ENCODE measurements at places on chromosomes 2 and 18.

DNA sequence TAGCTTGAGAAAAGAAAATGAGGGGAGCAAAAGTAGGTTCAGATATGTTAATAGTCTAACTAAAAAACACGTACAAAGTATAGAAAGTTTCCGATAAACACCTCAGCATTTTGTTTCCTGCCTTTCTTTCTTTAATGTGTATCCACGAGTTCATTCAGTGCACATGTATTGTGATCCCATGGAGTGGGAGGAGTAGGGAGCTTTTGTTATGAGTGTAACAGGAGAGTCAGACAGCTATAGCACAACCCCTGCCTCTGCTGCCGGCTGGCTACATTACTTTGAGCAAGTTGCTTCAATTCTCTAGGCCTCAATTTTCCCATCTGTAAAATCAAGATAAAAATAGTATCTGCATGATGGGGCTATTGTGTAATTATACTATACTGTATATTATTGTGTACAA, 249.2 kb upstream of the FIGN start:
- no peak for DNase-seq

GRCh38 chr2:39851651-39852110, 72.6 kb upstream of the THUMPD2 start:
- no peak for DNase-seq

DNA sequence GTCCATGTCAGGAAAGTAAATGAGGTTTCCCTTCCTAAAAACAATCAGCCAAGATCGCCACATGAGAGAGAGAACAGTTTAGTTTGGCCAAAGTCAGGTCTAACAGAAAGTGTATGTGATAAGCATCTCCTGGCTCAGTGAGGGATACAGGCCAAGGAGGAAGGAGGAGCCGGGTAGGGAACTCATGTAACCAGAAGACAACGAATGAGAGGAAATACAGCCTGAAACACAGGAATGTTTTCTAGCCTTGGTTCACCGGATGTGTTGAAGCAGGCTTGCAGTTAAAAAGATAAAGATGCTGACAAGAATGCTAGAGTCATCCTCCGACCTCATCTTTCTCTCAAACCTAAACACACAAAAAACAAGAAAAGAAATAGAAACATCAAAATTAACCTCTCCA, 283.9 kb upstream of the SIX2 start:
- DNase-seq, result no peak

DNA sequence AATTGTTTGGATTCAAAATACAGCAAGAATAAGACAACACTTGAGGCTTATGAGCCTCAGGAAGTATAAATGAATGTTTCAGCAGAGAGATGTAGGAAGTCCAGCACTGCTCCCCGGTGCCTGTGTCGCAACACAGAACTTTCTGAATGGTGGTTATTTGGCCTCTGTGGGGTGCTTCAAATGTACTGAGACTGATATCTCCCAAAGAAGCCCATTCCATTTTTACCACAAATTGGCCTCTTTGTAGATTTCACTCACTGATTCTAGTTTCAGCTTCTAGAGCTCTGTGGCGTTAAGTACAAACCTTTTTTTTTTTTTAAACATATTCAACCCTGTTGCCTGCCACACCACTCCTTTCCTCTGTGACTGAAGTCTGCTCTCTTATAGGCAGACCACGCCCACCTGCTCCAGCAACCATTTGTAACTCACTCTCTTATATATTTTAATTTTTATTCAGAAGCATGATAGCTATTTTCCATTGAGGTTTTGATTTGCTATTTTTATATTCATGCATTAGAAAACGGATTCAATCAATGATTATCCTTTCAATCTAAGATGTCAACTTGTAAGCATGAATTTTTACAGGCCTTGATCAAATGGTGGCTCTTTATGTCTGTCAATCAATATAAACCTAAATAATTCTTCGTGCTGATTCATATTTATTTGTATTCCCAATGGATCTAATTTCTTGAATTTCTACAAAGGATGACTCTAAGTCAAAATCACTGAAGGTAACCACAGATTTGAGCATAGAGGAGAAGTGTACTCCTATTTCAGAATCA, 277.1 kb upstream of the CCDC68 start:
- DNase-seq, result no peak

- DNase-seq, result no peak
These were observed 80.8 kb downstream of the KCTD18 start for GRCh38 chr2:200428961-200429665.

GRCh38 chr2:214899751-214900150, 90.3 kb upstream of the BARD1 start:
- no peak for DNase-seq

- no peak for DNase-seq
These were observed 197.1 kb downstream of the CCDC85A start for GRCh38 chr2:56380861-56381260.

GRCh38 chr2:182763311-182763912, 47.4 kb downstream of the DNAJC10 start:
- no peak for DNase-seq

- no peak for DNase-seq
These were observed 824.9 kb downstream of the DCDC2C start for GRCh38 chr2:4528246-4528645.

- DNase-seq, result no peak
These were observed 51.3 kb upstream of the SLC1A4 start for GRCh38 chr2:64937687-64938491.

DNA sequence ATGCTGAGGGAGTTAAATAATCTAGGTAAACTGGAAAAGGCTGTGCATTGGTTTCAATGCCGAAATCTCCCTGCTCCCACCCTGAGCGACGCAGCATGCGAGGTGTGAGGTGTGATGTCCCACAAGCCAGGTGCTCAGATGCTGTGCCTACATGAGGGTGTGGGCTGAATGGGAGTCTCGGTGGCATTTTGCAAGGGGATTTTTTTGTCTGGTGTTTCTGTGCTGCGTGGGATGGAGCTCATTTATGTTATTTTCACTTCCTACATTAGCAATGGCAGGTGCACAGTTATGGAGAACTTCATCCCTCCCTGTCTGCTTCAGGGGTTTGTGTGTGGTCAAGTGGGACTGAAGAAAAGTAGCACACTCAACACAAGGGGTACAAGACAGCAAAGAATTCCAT, 110.2 kb upstream of the CCDC68 start:
- DNase-seq, result no peak

DNA sequence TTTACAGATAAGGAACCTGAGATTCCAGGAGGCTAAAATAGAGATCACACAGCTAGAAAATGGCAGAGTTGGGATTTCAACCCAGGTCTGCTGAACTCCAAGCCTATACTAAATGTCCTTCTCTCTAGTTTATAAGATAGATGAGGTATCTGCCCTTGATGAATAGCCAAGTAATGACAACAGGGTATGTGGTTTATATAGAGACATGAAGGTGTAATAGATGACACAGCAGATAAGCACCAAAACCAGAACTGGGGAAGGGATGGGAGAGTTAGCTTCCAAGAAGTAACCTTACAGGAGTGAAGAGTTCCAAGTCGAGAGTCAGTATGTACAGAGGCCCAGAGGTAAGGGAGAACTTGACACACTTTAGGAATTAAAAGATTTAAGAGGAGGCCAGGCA, 104.7 kb upstream of the UBXN4 start:
- no peak for DNase-seq

DNA sequence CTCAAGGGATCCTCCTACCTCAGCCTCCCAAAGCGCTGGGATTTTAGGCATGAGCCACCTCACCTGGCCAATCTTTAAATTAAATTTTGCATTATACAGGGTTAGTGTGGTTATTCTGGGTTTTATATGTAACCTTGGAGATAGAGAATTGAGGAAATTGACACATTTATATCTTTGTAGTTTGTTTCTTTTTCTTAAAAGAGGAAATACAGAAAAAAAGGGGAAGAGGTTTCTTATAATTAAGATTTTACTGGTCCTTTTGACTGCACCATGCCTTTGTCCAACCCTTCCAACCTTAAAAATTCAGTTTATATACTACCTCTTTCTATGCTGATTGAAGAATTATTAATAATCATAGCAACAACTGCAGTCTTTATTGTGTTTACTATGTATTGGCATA, 210.1 kb upstream of the STON1 start:
- DNase-seq, result no peak

GRCh38 chr18:27143580-27144287, 41.4 kb downstream of the CHST9 start:
- DNase-seq, result no peak

- DNase-seq, result no peak
These were observed 5.6 kb upstream of the KCNJ3 start for GRCh38 chr2:154692927-154693326.

DNA sequence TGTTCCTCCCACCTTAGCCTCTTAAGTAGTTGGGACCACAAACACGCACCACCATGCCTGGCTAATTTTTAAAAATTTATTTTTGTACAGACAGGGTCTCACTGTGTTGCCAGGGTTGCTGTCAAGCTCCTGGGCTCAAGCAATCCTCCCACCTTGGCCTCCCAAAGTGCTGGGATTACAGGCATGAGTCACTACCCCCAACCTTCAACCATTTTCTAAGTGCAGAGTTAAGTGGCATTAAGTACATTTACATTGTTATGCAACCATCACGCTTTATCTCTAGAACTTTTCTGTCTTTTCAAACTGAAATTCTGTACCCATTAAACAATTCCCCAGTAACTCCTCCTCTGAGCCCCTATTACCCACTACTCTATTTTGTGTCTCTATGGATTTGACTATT, 45.9 kb upstream of the AFF3 start:
- DNase-seq, result no peak

DNA sequence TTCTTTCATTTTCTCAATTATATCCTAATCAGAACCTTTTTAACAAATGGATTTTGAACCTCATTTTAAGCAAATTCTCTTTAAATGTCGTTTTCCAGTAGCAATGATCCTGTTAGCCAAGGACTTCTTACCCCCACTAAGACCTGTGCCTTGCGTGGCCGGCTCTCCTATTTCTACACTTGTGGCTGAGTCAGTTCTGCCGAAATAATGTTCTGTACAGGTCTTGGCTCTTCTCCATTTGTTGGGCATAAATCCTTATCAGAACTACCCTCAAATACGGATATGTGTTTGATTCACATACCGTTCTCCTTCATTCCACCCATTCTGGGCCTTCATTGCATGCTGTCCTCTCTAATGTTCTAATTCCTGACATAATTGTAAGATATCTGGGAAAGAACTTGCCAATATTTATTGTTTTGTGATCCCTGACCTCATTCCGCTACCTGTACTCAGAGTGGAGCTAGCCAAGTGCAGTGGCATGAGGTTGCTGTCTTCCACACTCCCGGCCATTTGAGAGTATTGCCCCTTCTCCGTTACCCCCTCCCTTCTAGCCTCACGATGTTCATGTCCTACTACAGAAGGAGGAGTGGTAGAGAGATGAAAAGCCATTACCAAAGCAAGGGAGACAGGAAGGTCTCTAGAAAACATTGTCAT, 78.7 kb downstream of the MYOM1 start:
- DNase-seq, result no peak

- DNase-seq, result no peak
These were observed 29.1 kb upstream of the RPE start for GRCh38 chr2:209973328-209973727.

GRCh38 chr2:106708209-106708608, 177.8 kb downstream of the ST6GAL2 start:
- DNase-seq, result no peak

GRCh38 chr2:191412353-191412752, 167.1 kb downstream of the MYO1B start:
- DNase-seq, result no peak

- no peak for DNase-seq
These were observed 3.2 kb downstream of the ERMN start for GRCh38 chr2:157322432-157322831.

DNA sequence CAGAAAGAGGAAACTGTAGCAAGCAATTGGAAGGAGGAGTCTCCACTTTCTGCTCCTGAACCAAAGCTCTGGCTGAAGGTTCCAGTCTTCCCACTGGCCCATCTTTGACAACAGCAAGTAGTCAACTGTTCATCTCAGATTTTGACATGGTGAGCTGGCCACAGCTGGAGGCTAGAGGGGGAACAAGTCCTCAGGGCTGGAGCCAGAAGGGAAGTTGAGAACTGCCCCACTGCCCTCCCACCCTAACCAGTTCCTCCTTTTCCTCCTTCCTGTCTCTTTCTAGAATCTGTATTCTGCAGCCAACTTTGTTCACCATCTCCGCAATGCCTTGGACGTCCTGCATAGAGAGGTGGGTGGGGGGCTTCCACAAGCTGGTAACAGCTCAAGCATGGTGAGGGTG, 105.8 kb downstream of the PLB1 start:
- no peak for DNase-seq

GRCh38 chr2:8413589-8414135, 268.2 kb upstream of the ID2 start:
- DNase-seq, result no peak

- DNase-seq, result no peak
These were observed 73.1 kb downstream of the RTP5 start for GRCh38 chr2:241942416-241943208.

GRCh38 chr2:233152541-233152940, 92.4 kb downstream of the INPP5D start:
- DNase-seq, result no peak

- no peak for DNase-seq
These were observed 47.4 kb downstream of the PSMG2 start for GRCh38 chr18:12750076-12750714.

GRCh38 chr2:54677476-54678265, 45.8 kb upstream of the EML6 start:
- DNase-seq, result no peak

- no peak for DNase-seq
These were observed 90.2 kb downstream of the MCFD2 start for GRCh38 chr2:46825231-46825938.

DNA sequence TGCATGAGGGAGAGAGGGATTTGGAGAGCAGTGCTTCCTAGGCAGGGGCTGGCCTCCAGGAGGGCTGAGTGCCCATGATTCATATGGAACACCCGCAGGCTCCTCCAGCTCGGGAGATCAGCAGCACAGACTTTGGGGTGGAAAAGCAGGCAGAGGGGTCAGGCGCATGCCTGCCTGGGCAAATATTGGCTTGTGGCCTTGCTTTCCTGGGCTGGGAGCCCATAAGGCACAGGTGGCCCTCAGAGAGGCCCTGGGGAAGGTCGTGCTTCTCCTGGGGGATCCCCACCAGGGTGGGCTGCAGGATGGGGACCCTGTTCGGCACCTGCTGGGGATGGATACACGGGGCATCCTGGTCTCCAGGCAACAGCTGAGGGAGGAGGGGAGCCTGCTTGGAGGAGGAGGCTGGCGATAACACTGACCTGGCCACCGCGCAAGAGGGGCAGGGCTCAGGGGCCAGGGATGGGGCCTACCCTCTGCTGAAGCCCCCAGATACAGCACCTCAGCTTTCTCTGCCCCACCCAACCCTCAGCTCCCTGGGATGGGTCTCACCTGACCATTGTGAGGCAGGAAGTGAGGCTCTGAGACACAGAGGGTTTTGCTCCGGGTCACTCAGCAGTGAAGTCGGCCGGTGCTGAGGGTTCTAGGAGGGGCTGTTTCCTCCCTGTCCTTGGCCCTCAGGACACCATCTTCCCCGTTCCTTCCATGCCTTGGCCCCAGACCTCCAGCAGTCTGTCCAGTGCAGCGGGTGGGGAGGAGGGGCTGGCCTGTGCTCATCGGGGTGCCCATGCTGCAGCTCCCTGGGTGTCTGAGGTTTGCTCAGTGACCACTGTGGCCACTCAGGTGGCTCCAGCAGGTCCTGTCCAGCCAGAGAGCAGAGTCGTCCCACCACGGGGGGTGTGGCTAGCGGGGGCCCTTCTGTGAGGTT, 12.0 kb downstream of the AQP12A start:
- DNase-seq, result no peak

Measured in stimulated activated CD4-positive, alpha-beta T cell treated with anti-CD3 and anti-CD28 coated beads, Interleukin-2, amount 100 ng/mL, for 4 hours (primary cell).